ENCODE measurements at places on chromosomes 12 and 14.

DNA sequence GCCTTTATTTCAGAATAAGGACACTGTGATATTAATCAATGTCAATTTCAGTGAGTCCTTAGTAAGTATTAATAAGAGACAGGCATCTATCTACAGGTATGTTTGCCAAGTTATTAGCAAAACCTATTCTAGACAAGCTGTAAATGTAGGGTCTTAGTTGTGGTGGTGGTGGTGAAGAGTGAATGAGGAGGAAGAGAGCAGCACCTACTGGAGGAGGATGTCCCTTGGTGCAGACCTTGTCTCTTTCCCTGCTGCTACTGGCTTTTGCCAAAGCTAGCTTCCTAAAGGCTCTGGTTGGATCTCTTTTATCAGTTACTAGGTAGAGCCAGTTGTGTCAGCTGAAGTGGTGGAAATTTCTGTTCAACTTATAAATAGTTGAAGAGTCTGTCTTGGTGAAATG is 304.8 kb upstream of the ATP2B1 start:
- DNase-seq: no peak

- DNase-seq: no peak
Observed at GRCh38 chr12:3775385-3776035, 22.6 kb upstream of the CRACR2A start.

DNA sequence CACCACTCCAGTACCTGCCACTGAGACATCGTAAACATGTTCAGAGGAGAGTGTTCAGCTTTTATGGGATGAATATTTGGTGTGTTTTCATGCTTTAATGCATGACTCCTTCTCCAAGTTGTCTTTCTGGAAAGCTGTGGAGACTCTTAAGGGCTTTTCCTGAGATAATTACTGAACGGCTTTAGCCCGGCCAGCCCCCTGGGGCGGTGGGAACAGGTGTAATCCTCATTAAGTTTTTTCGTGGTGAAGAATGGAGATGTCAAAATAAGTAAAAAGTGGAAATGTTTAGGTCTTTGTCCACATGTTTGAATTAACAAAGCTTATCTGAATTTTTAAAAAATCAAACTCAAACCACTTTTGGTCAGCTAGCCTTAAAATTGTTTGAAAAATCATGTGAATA is 1.5 kb downstream of the SYNE2 start:
- no peak for DNase-seq

GRCh38 chr14:36996133-36996856 is 176.1 kb downstream of the SLC25A21 start:
- no peak for DNase-seq

- no peak for DNase-seq
Observed at GRCh38 chr12:23621900-23622299, 327.6 kb downstream of the SOX5 start.

DNA sequence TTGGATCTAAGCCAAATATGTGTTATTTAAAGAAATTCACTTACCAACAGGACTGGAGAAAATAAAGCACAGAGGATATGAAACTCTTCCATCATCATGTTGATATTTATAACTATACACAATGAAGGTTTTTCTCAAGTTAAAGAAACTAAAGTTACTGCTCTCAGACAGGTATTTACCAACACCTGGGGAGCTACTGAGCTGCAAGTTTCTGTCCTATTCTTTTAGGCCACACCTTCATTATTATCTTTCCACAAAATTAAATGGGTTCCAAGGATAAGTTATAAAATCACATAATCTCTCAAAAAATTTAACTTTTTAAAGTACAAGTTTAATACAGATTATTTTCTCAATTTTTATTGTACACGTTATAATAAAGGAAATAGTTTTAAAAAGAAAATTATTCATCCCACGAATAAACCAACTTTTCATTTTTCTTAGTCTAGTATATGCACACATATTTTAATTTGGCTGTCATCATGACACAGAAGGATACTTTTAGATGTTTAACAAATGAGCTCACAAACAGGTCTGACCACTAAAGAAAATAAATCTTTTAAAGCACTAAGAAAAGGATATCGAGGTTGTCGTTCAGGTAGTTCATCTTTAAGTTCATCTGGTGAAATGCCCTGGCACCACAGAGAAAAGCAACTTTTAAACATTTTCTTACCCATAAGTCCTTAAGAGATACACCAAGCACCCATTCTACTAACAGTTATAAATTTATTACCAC is 7.8 kb downstream of the GMFB start:
- DNase-seq: no peak

- DNase-seq: no peak
Observed at GRCh38 chr12:21891751-21892217, 49.4 kb downstream of the ABCC9 start.

DNA sequence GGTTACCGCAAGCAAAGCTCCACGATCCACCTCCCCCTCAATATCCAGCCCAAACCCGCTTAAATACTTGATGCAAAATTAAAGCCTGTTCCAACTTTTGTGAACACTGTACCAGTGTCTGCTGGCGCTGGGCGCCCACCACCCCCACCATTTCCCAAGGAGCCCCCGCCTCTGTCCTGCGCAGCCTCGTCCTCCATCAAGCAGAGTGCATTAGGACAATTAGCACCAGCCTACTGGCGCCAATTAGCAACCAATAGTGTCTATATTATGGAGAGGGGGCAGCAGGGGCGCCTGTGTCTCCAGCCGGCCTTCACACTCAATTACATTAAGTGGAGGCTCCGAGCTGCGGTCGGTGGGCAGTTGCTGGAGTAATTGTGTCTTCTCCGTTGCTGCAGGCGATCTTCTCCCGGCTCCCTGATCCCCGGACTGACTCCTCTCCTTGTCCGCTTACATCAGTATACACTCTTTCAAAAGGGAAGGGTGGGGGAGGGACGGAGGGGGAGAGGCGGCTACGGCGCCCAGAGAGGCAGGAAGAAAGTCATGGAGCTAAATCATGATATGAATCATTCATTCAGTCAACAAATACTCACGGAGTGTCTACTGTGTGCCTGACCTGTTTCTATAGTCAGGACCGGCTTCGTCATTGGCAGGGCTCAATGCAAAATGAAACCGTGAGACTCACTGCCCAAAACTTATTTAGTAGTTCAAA is 707.3 kb downstream of the MED13L start:
- DNase-seq: no peak

DNA sequence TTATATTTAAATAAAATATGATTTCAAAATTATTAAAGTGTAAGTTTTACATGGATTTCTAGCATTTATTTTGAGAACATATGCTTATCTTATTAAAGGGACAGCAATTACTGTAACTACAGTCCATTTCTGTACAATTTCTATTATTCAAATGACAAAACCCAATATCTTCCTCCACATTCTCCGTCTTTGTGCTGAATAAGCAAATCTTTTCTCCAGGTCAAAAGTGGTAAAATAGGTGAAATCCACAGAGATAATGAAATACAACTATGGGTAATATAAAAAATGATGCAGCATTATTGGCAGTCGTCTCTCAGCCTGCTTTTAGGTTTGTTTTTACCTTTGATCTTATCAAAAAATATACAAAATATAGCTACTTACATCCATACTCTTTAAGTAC is 79.4 kb upstream of the OTX2 start:
- no peak for DNase-seq

GRCh38 chr14:31927348-31927832 is 149.7 kb upstream of the ARHGAP5 start:
- DNase-seq: peak; percentile 13

DNA sequence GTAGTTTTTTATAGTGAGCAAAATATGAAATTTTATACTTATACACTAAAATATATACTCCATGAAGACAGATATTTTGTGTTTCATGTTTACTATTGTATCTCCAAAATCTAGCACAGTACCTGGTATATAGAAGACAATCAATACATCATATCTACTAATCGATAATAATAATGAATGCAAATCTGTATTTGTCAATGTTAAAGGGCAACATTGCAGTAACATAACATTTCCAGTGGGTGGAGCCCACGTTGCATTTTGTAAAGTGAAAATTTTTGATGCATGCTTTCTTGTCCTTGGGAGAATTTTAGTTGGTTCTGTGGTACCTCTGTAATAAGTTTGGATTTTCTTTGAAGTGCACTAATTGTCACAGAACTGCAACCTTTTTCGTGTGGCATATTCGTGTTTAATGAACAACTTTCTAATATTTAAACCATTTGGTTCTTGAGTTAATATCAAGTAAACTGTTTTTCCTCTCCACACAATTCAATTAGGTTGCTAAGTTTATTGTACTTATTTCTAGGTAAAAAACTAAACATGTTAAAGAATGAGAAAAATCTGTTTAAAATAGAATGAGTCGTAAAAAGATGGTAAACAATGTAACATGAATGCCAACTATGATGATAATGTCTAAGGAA is 47.4 kb downstream of the AVPR1A start:
- DNase-seq: no peak

DNA sequence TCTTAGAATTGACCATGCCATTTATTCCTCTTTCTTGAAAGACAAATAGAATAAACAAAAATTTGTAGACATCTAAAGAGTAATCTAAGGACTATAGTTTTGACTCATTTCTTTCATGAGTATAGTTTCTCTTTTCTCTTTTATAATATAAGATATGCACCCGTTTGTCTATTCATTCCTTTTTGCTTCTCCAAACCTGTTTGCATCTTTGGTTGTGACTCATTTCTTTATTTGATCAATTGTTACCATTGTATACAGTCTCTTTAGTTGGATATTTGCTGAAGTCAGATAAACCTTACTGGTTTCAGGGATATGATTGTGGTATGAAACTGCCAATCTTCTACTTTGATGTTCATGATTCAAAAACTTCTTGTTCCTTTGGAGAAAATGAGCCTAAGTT is 268.7 kb downstream of the FBXL14 start:
- no peak for DNase-seq

GRCh38 chr12:56631790-56632700 is 1.9 kb upstream of the BAZ2A start:
- DNase-seq: peak; percentile 32
